Stimulated activated CD4-positive, alpha-beta T cell treated with anti-CD3 and anti-CD28 coated beads, Interleukin-1b, Interleukin-23, amount 100 ng/mL, for 1 hour (primary cell): ENCODE measurements at places on chromosomes 2 and 18.
A peak's percentile ranks its signal among the peaks of the same experiment; 100 is the strongest.

GRCh38 chr2:191184457-191184856 lies 33.7 kb upstream of the STAT4 start:
- DNase-seq: no peak

DNA sequence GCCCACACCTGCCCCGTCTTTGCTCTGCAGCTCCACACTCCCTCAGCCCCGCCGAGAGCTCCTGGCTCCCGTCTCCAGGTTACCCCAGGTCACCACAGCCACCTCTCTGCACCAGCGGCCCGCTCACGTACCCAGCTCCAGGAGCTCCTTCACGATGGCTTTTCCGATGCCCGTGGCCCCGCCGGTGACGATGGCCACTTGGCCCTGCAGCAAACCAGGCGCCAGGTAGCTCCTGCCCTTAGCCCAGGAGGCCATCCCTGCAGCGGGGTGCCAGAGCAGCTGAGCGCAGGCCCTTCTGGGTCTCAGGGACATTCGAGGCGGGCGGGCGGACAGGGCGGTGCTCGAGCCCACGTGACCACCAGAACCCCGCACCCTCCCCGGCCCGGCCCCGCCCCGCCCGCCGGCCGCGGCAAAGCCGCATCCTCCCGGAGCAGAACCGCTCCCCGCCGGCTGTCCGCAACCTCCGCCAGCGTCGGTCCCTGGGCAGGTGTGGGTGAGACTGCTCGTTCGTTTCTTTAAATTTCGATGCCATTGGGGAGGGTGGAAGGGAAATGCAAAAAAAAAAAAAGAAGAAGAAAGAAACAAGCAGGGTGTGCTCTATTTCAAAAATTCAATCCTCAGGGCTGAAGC lies at the start of the genes PECR and TMEM169:
TSS of gene PECR (minus strand) at position 323 of the 630 bp plus-strand sequence. CDS start at position 255, 68 bp downstream.
TSS of gene TMEM169 (plus strand) at position 433 of the 630 bp plus-strand sequence. CDS start 14,045 bp downstream, outside the sequence.
- DNase-seq: peak; percentile 28

- DNase-seq: no peak
Measured at GRCh38 chr18:21703241-21703820, 1.2 kb downstream of the ABHD3 start.

DNA sequence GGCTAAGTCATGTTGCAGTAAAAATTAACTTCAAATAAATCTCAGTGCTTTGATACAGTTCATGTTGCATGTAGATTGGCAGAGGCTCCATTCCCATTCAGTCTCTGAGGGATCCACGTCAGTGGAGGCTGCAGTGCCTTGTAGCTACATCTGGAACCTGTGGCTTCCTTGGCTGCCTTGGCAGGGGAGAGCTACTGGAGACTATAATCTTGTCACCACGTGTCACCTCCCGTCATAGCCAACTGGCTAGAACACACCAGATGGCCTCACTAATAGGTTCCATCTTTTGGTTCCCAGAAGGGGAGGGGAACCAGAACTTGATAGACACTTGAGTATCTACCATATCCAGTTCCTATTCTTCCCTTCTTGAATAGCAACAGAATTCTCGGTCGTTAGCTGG lies 28.4 kb downstream of the E2F6 start:
- no peak for DNase-seq

- no peak for DNase-seq
Measured at GRCh38 chr2:29223851-29224692, 108.9 kb downstream of the CLIP4 start.

DNA sequence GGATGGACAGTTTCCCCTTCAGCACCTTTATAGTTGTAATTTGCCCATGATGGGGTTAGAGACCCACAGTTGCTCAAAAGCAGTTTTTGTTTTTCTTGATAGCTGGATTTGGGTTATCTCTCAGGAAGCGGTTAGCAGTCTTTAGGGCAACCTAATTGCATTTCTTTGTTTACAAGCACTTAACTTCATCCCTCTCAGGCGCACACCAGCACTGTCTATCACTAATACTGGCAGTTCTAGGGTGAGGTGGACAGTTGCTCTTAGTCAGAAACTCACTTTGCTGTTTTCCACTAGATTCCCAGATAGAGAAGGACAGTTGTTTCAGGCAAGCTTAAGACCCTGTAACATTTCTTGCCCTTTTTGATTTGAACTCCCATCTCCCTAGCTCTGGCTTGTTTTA lies 146.0 kb downstream of the AGAP1 start:
- no peak for DNase-seq

DNA sequence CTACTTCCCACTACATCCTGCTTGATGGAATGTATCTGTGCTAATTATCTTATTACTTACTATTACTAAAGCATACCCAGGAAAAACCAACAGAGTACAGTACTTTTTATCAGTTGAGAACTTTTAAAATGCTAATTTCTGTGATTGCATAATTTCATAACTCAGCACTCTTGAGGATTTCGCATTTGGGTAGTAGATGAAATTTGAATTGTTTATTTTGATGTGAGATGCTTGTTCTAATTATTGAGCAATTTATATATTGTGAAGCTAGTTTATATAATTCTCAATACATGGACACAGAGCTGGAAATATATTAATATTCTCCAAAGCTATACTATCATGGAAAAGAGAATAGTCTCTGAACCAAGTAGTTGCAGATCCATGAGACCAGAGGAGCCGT lies 104.5 kb upstream of the SP5 start:
- no peak for DNase-seq

DNA sequence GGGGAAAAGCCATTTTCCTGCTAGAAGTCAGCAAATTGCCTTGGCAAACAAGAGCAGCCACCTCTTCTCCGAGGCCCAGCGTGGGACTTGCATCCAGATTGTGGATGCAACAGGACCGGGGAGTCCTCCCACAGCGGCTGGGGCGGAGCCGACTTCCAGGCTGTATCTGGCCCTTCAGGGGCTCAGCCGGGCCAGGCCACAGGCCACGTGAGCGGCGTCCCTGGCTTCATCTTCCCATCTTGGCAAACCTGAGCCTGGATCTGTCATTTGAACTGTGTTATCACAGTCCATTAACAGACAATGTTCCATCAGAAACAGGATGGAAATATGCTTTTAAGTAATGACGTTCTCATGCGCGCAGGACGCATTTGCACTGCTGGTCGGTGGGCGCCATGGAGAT lies 483.5 kb upstream of the SALL3 start:
- no peak for DNase-seq

DNA sequence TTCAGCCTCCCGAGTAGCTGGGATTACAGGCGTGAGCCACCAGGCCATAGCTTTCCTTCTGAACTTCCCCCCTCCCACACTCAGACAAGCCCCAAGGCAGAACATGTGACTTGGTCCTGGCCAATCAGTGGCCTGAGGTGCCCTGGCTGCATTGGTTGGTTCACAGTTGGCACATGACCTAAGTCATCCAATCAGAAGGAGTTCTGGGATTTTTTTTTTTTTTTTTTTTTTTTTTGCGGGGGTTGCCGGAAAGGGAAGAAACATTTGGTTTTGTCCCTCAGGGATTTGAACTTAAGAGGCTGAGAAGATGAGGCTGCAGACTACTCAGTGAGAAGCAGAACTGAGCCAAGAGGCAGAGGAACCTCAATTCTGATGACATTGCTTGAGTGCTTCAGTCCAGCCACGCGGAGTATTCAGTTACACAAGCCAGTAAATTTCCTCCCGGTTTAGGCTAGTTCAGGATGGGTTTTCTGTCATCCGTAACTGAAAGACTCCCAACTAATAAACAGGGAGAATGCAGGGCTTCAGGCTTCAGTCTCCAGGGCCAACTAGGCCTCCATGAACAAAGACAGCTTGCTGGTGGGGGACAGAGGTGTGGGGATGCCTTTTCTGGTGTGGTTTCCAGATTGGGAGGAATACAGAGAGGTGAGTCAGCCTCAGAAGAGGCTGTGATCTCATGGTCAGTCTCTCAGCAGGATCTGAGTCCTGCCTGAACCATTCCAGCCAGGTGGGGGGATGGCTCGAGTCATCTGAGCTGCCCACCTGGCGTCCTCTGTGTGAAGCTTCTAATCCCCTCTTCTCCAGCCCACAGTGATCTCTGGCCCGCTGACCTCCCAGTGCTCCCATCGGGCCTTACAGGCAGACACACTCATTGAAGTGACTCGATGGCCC lies 9.2 kb downstream of the PTMA start:
- DNase-seq: no peak

- no peak for DNase-seq
Measured at GRCh38 chr18:23981369-23981980, 33.1 kb upstream of the TTC39C start.

- no peak for DNase-seq
Measured at GRCh38 chr18:59308938-59309260, 9.6 kb downstream of the CPLX4 start.

- DNase-seq: no peak
Measured at GRCh38 chr2:114610677-114611076, 168.2 kb downstream of the DPP10 start.

GRCh38 chr2:222179592-222179991 lies 119.2 kb downstream of the PAX3 start:
- no peak for DNase-seq

GRCh38 chr2:132615329-132616085 lies 54.5 kb downstream of the LYPD1 start:
- DNase-seq: no peak

DNA sequence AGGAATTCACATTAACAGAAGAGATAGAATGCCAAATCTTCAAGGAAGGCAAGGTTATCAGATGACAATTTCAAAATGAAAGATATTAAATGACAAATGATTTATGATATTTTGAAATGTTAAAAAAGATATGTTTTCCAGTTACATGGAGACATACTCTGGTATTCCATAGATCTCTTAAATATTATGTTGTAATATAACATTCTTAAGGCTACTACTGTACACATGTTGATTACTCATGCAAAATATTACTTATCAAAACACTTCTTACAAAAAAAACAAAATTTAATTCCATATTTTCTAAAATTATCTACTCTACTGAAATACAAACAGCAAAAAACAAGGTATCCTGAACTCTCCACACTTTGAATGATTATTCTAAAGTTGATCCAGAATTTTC lies 22.9 kb downstream of the RTTN start:
- DNase-seq: no peak

GRCh38 chr2:74413001-74413698 lies 8.3 kb downstream of the C2orf81 start:
- DNase-seq: no peak

- DNase-seq: no peak
Measured at GRCh38 chr2:239028253-239028619, 180.4 kb downstream of the TWIST2 start.

DNA sequence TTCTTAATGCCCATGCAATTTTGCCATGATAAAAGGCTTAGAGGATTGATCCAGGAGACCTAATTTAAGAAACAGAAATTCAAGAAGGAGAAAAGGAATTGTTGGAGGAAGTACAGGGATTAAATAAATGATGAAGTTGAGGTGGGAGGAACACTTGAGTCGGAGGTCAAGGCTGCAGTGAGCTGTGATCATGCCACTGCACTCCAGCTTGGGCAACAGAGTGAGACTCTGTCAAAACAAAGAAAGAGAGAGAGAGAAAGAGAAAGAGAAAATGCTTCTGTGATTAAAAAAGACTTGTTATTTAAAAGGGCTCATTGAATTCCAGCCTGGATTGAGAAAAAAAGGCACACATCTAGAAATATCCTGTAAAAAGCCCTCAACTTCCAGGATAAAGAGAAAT lies 123.2 kb downstream of the B3GNT2 start:
- DNase-seq: no peak

- DNase-seq: no peak
Measured at GRCh38 chr2:213066443-213066743, 85.0 kb downstream of the IKZF2 start.

- no peak for DNase-seq
Measured at GRCh38 chr2:55918856-55919255, 4.7 kb downstream of the EFEMP1 start.

- no peak for DNase-seq
Measured at GRCh38 chr2:7480431-7480830, 563.2 kb downstream of the RNF144A start.

GRCh38 chr2:123157016-123157415 lies 868.1 kb upstream of the CNTNAP5 start:
- no peak for DNase-seq

GRCh38 chr2:189628817-189629530 lies 32.3 kb upstream of the ASNSD1 start:
- DNase-seq: no peak

GRCh38 chr2:12448846-12449505 lies 267.8 kb upstream of the TRIB2 start:
- DNase-seq: no peak

DNA sequence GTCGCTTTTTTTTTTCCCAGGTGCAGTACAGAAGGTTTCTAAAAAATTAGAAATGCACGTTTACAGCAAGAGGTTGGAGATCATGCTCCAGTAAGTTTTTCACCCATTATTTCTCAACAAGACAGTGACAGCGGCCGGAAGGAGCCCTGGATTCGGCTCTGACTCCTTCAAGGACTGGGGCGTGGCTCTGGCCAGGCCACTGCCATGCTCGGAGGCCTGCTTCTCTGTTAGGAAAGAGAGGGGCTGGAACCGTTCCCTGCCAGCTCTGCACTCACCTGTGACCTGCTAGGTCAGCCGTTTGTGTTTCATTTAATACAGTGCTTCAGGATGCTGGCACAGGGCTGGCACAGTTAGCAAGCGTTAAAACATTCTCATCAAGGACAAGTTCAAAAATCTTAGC lies 6.7 kb upstream of the IAH1 start:
- no peak for DNase-seq

GRCh38 chr2:113240915-113241911 lies 37.5 kb downstream of the PAX8 start:
- peak; percentile 29 for DNase-seq

- DNase-seq: no peak
Measured at GRCh38 chr18:3723554-3723953, 273.6 kb downstream of the TGIF1 start.

DNA sequence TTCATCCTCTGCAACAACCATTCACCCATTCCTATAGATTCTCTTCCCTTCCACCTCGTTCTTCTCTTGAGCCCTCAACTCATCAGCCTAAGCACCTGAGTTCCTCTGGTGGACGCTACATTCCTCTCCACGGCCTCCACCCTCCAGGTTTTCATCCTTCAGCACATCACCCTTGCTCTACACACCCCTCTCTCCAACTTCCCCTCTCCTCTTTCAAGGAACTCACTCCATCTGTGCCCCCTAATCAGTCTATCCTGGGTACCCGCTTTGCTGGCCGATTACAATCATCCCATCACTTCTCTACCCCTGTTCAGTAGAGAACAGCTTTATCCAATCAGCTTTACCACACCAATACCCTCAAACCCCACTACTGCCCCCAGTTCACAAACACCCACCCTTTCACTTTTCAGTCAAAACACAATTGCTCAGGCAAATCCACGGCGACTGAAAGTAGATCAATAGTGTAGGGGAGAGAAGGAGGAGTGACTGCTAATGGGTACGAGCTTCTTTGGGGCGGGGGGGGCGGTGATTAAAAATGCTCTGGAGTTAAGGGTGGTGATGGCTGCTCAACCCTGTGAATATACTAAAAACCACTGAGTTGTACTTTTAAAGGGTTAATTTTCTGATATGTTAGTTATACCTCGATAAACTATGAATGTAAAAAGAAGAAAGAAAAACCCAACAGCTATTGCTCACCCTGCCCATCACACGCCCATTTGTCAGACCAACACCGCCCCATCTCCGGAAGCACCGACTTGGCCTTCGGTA lies 857 bp downstream of the DYM start:
- peak; percentile 4 for DNase-seq
